NCI-H1092 (cell line): ENCODE measurements at places on chromosomes 6 and 20.

- no peak for DNase-seq
Observed at GRCh38 chr6:85680388-85680787, 37.7 kb upstream of the SYNCRIP start.

GRCh38 chr6:92945799-92946198, 473.6 kb downstream of the EPHA7 start:
- DNase-seq = no peak

DNA sequence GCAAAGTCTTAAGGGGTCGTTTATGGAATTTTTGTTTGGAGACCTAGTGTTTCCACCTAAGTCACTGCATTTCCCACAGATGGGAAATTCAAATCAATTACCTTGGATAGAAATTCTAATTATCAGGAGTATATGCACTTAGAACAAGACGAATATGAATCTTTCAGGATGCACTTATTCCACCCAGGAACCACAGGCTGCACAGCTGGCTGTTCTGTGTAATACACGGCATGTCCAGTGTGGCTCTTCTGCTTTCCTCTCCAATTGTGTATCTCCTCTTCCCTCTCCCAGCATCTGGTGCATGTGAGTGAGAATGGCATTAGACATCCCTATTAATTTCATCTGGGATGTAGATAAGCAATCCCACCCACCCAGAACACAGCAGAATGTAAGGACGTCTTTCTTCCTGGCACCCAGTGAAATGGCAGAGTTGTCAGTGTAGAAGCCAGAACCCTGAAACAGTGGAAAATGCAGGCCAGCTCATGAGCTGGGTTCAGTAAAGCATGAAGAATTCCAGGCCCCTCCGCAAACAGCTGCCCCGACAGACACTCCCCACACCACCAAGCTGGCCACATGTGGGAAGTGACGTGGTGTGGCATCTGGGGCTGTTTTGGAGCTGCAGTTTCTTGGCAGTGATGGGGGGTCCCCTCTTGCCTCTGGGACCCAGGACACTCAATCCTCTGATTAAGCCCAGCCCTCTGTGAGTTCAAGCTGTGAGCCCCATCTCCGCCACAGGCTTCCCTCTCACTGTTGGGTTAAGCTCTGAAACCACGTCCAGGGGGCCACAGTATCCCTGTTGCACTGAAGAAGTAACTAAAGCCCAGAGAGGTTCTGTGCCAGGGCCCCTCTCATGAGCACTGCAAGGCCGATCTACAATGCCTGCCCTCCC, 180.1 kb upstream of the CST7 start:
- DNase-seq = no peak

- DNase-seq = no peak
Observed at GRCh38 chr6:126548300-126548699, 208.4 kb downstream of the CENPW start.

DNA sequence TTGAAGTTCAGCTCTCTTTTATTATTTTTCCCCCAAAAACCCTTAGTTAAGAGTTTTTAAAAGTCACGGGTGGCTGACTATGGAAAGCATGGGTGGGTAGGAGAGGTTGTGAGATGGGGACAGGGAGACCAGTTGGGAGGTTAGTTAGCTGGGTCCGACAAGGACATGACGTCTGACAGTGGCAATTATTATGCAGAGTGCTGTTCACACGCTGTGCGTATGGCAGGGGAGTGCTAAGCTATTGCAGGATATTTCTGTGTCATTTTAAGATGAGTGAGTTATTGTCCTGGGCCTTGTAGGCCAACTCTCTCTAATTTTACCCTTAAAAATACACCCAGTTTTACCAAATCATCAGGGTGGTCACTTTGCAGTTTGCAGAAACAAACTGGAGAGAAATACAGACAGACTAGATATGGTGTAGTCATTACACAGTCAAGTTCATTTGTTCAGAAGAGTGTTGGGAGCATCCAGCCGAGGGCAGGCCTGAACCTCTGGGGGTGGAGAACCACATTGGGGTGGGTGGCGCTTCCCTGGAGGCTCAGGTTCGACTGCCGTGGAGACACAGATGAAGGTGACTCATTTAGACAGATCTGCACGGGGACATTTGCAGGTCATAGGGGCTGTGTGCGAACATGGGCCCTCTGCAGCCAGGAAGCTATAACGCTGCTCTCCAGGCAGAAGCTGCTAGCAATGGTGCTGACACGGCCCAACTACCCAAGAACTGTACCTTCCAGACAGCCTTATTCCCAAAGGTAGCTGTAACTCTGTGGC, 307.6 kb downstream of the QKI start:
- no peak for DNase-seq

GRCh38 chr6:137928286-137928685, 61.2 kb downstream of the TNFAIP3 start:
- no peak for DNase-seq

DNA sequence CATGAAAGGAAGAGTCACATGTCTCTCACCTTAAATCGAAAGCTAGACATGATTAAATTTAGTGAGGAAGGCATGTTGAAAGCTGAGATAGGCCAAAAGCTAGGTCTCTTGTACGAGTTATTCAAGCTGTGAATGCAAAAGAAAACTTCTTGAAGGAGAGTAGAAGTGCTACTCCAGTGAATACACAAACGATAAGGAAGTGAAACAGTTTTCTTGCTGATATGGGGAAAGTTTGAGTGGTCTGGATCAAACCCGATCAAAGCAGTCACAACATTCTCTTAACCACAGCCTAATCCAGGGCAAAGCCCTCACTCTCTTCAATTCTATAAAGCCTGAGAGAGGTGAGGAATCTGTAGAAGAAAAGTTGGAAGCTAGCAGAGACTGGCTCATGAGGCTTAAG, 1.9 kb upstream of the TPD52L1 start:
- DNase-seq = no peak

DNA sequence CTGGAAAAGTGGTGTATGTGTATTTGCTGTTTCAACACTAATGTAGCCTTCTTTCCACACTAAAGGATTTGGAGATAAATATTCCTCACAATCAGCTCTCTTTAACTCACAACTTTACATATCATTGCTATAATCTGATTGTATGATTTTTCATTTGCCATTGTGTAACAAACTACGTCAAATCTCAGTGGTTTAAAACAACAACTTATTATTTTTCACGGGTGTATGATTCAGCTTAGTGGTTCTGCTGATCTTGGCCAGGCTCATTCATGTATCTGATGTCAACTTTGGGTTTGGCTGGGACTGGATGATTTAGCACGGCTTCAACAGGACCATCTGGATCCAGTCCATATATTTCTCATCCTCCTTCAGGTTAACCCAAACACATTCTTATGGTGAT, 55.4 kb upstream of the TMX4 start:
- DNase-seq = no peak

DNA sequence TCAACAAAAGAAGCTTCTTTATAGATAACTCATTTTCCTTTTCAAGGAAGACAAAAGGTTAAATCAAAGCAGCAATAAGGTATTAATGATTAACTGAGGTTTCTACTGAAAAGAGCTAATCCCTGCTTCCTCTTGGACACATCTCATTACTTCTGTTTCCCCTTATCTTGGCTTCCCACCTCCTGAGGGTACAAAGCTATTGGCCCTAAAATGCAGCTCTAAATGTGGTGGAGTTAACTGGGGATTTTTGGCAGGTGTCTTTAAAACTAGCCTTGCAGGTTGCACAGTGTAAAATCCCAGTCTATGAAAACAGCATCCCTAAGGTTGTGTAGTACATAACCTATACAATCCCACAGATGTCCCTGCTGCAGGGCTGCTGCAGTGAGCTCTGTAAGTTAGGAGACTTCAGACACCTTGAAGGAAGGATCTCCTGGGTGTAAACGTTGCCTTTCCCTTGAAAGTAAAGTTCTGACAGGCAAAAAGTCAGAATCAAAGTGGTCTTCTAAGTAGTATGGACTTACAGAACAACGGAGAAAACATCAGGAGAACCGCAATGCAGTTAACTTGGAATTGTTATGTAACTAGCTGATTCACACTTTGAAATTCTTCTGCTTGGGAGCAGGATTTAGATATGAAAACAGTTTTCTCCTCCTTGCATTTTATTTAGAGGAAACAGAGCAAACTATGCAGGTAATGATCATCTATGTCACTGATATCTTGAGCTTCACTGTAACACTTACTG, 71.7 kb upstream of the TRAF3IP2 start:
- no peak for DNase-seq

- no peak for DNase-seq
Observed at GRCh38 chr20:11453430-11453829, 464.3 kb upstream of the BTBD3 start.

DNA sequence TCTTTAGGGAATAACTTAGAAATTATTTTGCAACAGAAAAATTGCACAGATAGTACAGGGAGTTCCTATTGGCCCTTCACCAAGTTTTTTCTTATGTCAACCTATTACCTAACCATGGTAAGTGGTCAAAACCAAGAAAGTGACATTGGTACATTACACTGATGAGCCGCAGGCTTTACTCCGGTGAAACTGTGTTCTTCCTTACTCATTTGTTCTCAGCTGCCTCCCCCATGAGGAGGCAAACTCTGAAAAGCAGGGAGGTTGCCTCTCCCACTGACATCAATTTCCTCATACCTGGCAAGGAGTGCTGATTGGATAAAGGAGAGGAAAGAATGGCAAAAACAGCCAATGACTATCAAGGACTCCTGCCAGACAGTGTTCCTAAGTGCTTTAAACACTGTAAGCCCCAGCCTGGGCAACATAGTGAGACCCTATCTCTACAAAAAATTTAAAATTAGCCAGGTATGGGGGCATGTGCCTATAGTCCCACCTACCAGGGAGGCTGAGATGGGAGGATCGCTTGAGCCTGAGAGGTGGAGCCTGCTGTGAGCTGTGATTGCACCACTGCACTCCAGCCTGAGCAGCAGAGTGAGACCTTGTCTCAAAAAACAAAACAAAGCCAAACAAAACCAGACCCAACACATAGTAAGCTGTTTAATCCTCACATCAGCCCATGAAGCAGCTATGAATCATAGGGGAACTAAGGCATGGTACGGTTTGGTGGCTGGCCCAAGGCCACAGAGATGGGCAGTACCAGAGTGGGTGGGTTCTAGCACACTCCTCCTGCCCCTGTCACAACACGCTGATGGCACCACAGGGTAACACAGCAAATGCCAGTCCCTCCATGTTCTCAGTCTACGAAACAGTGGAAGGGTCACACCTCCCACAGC, 24.7 kb downstream of the C20orf203 start:
- no peak for DNase-seq

- DNase-seq = no peak
Observed at GRCh38 chr6:111872401-111873177, 663 bp downstream of the FYN start.

DNA sequence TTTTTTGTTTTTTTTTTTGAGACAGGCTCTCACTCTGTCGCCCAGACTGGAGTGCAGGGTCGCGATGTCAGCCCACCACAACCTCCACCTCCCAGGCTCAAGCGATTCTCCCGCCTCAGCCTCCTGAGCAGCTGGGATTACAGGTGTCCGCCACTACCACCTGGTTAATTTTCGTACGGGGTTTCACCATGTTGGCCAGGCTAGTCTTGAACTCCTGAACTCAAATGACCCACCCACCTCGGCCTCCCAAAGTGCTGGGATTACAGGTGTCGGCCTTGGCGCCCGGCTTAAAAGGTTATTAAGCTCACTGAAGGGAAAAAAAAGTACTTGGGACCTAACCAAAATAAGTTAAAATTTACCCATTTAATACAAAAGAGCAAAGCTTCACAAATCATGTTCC, 1.9 kb downstream of the TCFL5 start:
- no peak for DNase-seq

DNA sequence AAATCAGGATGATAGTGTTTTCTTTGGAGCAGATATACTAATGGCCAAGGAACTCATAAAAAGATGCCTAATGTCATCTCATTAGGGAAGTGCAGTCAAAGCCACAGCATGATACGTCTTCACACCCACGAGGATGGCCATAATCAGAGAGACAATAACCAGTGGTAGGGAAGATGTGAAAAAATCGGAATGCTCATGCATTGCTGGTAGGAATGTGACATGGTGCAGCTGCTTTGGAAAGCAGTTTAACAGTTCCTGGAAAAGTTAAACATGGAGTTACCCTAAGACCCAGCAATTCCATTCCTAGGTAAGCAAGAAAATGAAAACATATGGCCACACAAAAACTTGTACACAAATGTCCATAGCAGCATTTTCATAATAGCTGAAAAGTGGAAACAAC, 29.9 kb downstream of the BCAS1 start:
- DNase-seq = no peak

DNA sequence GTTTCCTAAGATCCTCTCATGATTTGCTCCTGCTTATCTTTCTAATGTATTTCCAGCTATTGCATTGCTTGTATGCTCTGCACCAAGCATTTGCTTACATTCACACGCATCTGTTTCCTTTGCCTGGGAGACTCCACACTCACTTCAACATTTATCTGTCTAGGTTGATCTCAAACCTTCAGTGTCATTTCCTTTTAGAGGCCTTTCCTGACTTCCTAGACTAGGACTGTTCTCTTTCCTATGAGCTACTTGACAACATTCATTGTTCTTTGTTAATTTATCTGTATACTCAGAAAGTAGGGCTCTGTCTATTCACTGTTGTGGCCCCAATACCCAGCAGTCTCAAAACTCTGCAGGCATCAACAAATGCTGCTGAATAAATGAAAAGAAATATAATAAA, 84.4 kb downstream of the WASF1 start:
- DNase-seq = no peak

- DNase-seq = no peak
Observed at GRCh38 chr20:60518022-60518421, 559.8 kb downstream of the CDH26 start.

DNA sequence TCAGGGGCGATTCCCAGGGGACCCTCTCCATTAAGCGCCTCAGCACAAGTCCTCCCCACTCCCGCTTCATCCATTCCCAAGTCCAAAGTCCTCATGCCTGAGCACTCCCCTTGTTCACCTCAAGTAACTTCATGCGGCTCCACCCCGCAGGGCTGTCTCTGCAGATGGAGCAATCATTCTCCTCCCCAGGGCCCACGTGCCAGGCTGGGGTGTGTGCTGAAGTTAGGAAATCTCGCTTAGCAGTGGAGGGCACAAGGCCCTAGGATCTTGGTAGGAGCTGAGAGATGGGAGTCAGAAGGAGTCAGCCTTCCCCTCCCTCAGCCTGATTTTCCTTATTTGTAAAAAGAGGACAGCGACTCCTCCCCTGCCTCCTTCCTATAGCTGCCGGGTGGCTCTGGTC, 3.5 kb downstream of the TGM3 start:
- DNase-seq = no peak

DNA sequence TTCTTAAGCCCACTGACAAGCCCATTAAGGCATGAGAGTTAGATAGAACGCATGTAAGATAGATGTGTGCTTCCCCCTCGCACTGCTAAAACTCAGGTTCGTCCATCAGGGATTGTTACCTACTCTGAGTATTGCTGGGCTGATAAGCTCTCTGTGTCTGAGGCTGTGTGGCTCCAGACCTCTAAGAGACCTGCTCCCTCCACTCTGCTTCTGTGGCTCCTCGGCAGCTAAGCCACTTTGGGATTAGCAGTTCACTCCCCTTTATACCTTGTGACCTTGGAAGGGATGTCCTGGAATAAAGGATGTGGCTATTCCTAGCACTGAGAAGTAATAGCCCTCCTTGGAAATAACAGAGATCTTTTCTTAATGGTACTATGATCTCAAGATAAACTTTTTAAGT, 164.9 kb downstream of the TMEM242 start:
- no peak for DNase-seq

- peak; percentile 91 for DNase-seq
Observed at GRCh38 chr20:50366270-50367103, 143.7 kb upstream of the PTPN1 start.
